ENCODE measurements at places on chromosomes 2 and 18. TPM values are rescaled to one million over a fixed set of nuclear protein-coding genes. Genes with fewer than 3 reads are reported as not detected.

DNA sequence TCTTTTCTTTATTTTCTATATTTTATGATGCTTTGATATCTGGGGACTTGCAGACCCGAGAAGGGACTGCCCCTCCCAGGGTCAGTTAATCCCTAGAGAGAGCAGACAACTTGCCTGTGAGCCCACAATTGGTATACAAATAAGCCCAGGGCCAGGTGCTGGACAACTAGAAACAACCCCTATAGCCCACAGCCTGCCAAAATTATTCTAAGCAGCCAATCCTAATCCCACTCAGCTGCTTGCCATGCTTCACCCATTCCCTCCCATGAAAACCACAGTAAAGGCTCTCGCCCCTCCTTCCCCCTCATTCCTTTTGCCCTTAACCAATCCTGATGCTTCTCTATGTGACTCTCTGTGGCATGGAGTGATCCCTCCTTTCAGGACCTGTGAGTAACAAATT lies 380.7 kb downstream of the RBM43 start:
- H3K27me3 ChIP-seq = no peaks in the 10 kb centered on the region
- H3K4me3 ChIP-seq = no peak overlapping the region
- H3K36me3 ChIP-seq = no peaks in the 10 kb centered on the region
- no peak overlapping the region for H3K27ac ChIP-seq

DNA sequence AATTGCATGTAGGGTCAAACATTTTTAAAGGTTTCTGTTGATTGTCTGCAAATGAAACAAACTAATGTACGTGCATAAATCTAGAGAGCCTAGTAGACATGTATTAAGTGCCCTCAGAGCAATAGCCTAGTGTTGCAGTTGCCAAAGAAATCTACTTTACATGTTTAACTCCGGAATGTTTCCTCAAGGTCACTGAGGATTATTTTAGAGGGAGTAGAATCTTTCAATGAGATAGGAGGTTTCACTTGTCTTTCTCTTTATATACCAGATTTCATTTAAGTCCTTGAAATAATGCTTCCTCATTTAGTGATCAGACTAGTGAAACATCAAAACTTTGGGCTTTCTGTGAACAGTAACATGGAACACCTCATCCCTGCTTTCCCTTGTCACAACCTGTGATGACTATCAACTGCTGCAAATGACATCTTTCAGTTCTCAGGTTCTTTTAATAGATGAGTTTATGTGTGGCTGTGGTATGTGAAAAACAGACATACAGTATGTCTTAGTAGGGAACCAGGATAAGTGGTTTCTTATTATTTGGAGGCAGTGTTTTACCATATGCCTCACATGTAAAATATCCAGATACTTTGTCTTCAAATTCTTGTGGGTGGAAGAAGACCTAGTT lies 5.5 kb downstream of the UBE2E3 start:
- no peaks in the 10 kb centered on the region for H3K27me3 ChIP-seq
- H3K27ac ChIP-seq = no peak overlapping the region
- H3K4me3 ChIP-seq = no peak overlapping the region
- H3K36me3 ChIP-seq = peaks cover 7% of the 10 kb centered on the region
- DNase-seq = no peak

GRCh38 chr2:32289165-32289999 lies 11.7 kb downstream of the YIPF4 start:
- no peak for DNase-seq
- no peak overlapping the region for H3K4me3 ChIP-seq
- no peaks in the 10 kb centered on the region for H3K4me1 ChIP-seq
- no peak overlapping the region for H3K27ac ChIP-seq

GRCh38 chr2:58805126-58805525 lies 564.0 kb upstream of the FANCL start:
- H3K36me3 ChIP-seq = no peaks in the 10 kb centered on the region
- H3K27me3 ChIP-seq = no peaks in the 10 kb centered on the region
- no peak for DNase-seq
- no peak overlapping the region for H3K4me3 ChIP-seq
- H3K27ac ChIP-seq = no peak overlapping the region

DNA sequence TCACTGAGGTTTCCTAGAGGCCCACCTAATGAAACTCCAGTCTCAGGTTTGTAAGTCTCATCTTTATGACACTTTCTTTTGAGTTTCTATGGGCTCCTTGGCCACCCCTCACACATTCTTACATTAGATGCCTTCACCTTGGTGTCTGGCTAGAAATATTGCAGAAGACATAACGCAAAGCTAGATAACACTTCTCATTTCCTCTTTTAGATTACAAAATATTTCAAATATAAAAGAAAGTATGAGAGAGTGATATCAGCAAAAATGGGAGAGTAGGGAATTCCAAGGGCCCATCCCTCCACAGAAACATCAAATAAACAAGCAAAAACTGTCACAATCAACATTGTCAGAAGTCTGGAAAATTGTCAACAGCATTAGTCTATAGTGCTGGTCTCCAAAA lies 43.3 kb upstream of the ZCCHC2 start:
- H3K27ac ChIP-seq = no peak overlapping the region
- DNase-seq = no peak
- H3K4me3 ChIP-seq = no peak overlapping the region
- no peaks in the 10 kb centered on the region for H3K36me3 ChIP-seq

DNA sequence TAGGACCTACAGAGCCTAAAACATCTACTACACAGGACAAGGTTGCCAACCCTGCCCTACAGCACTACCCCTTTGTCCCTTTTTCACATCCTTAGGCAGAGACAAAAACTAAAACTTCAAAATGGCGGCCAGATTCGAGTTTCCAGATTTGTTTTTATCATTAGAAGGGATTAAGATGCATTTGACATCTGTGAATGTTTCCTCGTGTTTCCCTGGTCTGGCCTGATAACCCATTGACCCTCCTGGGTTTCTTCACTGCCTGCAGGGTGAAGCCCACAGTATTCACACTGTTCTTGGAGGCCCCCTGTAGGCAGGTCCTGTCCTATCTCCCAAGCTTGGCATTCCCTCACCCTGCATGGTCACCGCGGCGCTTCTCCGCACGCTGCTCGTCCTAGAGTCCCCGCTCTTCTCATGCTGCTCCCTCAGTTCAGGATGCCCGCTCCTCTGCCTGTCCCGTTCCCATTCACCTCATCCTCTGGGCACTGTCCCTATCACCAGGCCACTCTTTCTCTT lies 67.6 kb downstream of the TPGS2 start:
- no peak overlapping the region for H3K27ac ChIP-seq
- no peaks in the 10 kb centered on the region for H3K4me1 ChIP-seq
- no peaks in the 10 kb centered on the region for H3K36me3 ChIP-seq
- no peak for DNase-seq

DNA sequence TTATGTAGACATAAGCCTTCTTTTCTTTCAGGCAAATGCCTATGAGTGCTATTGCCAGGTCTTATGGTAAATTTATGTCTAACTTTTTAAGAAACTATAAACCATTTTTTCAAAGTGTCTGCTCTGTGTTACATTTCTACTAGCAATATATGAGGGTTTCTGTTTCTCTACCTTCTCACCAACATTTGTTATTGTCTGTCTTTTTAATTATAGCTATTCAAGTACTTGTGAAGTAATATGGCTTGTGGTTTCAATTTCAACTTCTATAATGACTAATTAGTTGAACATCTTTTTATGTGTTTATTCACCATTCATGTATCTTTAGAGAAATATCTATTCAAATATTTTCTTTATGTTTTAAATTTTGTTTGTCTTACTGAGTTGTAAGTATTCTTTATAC lies 213.1 kb upstream of the MC4R start:
- no peaks in the 10 kb centered on the region for H3K36me3 ChIP-seq
- no peak overlapping the region for H3K27ac ChIP-seq

GRCh38 chr18:25169701-25170100 lies 182.3 kb downstream of the ZNF521 start:
- DNase-seq = no peak
- no peak overlapping the region for H3K27ac ChIP-seq
- no peaks in the 10 kb centered on the region for H3K27me3 ChIP-seq
- no peaks in the 10 kb centered on the region for H3K36me3 ChIP-seq
- no peaks in the 10 kb centered on the region for H3K4me1 ChIP-seq
- H3K4me3 ChIP-seq = no peak overlapping the region

GRCh38 chr2:176285321-176285720 lies 16.1 kb downstream of the MTX2 start:
- no peak overlapping the region for H3K27ac ChIP-seq
- no peaks in the 10 kb centered on the region for H3K27me3 ChIP-seq
- H3K4me1 ChIP-seq = no peaks in the 10 kb centered on the region
- no peaks in the 10 kb centered on the region for H3K36me3 ChIP-seq

GRCh38 chr18:77316641-77317040 lies 67.0 kb downstream of the GALR1 start:
- no peaks in the 10 kb centered on the region for H3K4me1 ChIP-seq
- no peak overlapping the region for H3K27ac ChIP-seq
- H3K27me3 ChIP-seq = peaks cover 4% of the 10 kb centered on the region
- no peak for DNase-seq
- H3K36me3 ChIP-seq = no peaks in the 10 kb centered on the region
- no peak overlapping the region for H3K4me3 ChIP-seq

The SKOR2 gene
- not detected for total RNA-seq

The SOX11 gene
- 13.3 TPM for total RNA-seq

The UGT1A3 gene
- not detected for total RNA-seq
